ENCODE measurements at places on chromosomes 6 and 20.
A peak's percentile ranks its signal among the peaks of the same experiment; 100 is the strongest.

GRCh38 chr6:16737925-16738324 is 23.3 kb downstream of the ATXN1 start:
- no peak for DNase-seq

- DNase-seq: no peak
These were observed 219.0 kb upstream of the JARID2 start for GRCh38 chr6:15026832-15027231.

DNA sequence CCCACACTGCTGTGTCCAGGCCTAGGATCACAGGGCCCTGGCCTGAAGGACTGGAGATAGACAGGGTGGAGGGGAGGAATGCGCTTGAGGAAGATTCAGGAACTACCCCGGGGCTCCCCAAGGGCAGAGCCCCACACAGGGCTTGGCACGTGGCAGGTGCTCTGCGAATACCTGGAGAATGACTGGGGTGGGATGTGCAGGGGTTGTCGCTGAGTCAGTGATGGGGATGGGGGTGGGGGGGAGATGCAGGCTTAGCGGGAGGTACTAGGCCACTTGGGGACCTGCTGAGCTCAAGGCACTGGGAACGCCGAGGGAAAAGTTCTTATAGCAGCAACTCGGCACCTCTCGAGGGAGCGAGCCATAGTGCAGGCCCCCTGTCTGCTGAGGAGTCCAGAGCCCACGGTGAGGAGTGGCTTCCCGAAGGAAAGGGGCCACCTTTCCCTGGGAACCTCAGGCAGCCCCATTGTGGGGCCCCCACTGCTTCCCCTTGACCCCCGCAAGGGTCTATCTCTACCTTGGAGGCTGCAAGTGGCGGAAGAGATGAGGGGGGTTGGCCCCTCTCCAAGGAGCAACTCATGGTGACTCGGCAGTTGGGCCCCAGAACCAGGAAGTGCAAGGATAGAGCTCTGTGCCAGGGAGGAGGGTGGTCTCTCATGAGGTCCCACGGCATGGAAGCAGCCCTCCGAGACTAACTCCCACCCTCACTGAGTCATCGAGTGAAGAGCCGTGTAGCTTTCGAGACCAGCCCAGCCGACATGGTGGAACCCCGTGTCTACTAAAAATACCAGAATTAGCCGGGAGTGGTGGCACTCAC is 33.1 kb downstream of the SRC start:
- no peak for DNase-seq

GRCh38 chr6:151999194-151999593 is 191.7 kb downstream of the ESR1 start:
- no peak for DNase-seq

DNA sequence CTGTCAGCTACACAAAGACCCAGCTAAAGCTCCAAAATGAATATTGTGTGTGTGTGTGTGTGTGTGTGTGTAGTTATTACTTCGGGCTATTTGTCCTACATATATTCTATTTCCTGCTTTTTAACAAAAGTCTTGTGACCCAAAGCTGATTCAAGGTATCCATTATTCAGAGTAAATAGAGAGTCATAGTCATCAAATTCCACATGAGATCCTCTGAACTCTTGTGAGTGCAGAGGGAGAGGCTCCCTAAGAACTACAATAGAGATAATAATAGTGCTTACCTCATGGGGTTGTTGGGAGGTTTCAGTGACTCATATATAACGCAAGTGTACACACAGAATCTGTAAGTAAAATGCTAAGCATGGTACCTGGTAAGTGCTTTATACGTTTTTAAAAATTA is 95.6 kb upstream of the SHLD1 start:
- peak; percentile 46 for DNase-seq

GRCh38 chr20:3406481-3407039 is 909 bp downstream of the DNAAF9 start:
- DNase-seq: no peak

- DNase-seq: peak; percentile 79
These were observed 60.6 kb downstream of the TOX2 start for GRCh38 chr20:43975096-43975768.

DNA sequence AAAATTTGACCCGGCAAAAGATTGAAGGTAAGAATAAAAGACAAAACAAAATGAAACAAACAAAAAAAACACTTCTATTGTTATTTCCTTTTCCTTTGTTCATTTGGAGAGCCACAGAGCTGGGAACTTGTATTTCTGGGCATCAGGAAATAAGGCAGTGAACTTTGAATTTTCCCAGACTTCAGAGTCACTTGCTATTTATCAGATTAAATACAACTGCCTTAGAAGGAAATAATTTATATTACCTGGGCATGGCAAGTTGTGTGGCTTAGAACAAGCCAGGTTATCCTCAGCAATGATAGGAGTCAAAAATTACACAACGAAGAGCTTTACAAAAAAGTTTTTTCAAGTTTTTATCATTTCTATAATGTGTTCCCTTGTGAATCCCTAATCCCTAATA is 20.2 kb upstream of the MRAP2 start:
- DNase-seq: no peak

DNA sequence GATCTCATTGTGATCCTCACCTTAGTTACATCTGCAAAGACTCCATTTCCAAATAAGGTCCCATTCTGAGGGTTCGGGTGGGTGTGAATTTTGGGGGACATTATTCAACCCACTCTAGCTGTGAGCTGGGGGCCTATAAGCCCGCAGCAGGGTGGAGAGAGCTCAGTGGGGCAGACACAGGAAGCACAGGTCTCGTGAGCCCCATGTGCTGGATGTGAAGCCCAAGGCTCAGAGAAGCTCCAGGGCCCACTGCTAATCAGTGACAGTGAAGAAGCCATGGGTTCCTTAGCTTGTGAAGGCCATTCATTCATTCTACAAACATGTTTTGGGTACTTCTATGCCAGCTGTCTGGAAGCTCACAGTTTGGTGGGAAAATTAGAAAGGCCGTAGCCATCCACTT is 47.5 kb downstream of the CHMP4B start:
- no peak for DNase-seq

GRCh38 chr20:9945408-9945807 is 89.4 kb upstream of the ANKEF1 start:
- no peak for DNase-seq

DNA sequence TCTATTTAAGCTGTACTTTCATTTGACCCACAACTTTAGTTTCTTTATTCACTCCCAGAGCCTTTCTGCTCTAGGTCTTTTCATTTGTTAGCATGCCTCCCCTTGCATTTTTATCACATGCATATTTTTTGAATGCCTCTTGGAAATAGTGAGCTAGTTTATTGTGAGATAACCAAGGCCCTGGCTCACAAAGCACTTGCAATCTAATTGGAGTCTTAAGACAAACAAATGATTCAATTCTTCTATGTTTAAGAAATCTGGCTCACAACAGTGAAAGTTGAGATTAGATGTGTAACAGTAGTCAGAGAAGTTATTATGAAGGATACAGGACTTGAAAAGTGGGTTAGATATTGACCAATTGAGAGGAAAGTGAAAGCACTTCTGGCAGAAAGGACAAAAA is 173.4 kb downstream of the MOXD1 start:
- no peak for DNase-seq

- no peak for DNase-seq
These were observed 520.0 kb upstream of the IRAK1BP1 start for GRCh38 chr6:78347191-78347916.

GRCh38 chr6:146133866-146134265 is 105.0 kb downstream of the GRM1 start:
- no peak for DNase-seq

GRCh38 chr6:41690541-41691330 is 44.7 kb downstream of the TFEB start:
- no peak for DNase-seq

Data from HTR-8/SVneo (cell line).